Activated T-cell treated with anti-CD3 and anti-CD28 coated beads, Interleukin-2, amount 50 U/mL, for 24 hours (primary cell): ENCODE measurements at places on chromosomes 3 and 15.

DNA sequence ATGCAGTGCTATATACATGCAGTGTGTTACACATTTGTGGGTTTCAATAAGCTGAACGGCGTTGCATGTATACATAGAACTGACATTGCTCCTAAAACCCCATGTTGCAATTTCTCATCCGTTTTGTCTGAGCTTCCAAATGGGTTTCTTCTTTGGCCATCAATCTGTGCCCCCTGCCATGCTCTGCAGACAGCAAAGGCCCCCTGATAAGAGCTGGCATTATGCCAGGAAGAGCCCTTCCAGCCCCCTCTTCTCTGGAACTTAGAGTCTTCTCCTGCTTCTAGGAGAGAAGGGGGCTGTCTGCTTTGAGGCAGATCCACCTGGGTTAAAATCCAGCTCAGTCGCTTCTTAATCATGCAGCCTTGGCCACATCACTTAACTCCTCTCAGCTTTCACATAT lies 254.0 kb downstream of the SLCO3A1 start:
- DNase-seq: no peak

GRCh38 chr3:120263792-120264191 lies 21.2 kb downstream of the GPR156 start:
- DNase-seq: no peak

GRCh38 chr3:119401503-119402440 lies 61.6 kb downstream of the TMEM39A start:
- no peak for DNase-seq

GRCh38 chr15:67006083-67007065 lies 59.0 kb upstream of the SMAD3 start:
- no peak for DNase-seq

- no peak for DNase-seq
Observed at GRCh38 chr3:194953291-194953690, 267.6 kb downstream of the FAM43A start.

DNA sequence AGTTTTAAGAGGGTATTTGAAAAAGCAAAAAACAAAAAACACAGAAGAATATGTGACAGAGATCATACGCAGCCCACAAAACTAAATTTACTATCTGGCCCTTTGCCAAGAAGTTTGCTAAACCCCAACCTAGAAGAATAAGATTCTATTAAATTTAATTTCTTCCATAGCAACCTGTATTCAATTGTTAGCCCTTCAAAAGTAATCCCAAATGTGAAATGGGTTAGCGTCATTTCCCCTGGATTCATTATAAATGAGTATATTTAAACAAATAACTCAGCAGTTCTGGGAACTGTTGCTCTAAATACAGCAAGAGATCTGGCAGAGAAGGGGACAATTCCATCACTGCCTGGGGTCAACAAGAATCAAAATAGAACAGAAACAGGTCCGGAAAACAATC lies 56.8 kb downstream of the CERS3 start:
- DNase-seq: no peak

DNA sequence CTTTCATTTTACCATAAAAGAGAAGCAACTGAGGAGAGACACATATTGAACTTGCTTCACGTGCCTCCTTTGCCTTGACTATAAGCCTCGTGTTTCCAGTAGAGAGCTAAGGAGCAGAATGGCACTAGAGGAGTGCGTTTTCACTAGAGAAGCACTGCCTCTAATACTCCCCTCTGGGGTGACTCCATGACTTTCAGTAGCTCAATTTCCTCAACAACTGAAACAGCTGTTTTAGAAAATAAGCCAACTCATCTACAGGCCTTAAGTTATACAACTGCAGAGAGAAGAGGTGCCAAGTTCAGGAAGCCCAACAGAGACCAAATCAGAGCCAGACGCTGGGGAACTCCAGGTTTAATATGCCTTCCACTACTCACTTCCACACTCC lies 1.9 kb downstream of the UBP1 start:
- no peak for DNase-seq

DNA sequence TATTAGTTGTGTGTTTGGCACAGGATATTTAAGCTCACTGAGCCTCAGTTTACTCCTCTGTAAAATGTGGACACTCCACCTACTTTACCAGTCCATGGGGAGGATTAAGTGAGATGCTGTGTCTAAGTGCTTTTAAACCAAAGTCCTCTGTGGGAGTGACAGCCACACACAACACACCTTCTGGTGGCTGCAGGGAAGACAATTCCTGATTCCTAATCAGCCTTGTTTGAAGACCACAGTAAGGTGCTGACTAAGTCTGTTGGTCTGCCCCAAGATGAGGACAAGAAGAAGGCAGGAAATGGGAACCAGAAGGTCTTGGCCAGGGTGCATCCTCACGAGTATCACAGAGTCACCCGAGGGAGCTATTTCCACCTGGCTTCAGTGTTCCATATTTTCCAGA lies 52.3 kb downstream of the EPHB1 start:
- DNase-seq: no peak

DNA sequence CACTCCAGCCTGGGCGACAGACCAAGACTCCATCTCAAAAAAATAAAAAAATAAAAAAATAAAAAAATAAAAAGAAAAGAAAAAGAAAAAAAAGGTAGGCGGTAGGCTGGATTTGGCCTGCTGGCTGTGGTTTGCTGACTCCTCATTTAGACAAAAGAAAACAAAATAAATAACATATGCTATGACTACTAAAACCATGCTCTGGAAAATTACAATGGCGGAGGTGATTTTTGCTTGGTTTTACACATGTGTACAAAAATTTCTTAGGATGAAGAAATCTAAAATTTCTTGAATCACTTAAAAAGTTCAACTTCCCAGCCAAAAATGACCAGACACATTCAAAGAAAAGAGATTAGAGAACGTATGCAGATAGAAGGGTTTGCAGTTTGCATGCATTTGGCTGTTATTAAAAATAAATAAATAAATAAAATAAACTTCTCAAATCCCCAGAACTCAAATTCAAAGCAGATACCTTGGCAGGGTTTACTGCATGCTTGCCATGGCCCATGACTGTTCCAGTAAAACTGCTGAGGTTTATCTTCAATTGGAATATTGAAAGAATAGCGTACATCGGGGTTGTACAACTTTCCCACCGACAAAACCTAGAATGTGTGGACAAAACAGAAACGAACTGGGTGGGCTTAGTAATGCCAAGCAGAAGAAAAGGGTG lies 65.9 kb downstream of the ADAMTS9 start:
- no peak for DNase-seq

DNA sequence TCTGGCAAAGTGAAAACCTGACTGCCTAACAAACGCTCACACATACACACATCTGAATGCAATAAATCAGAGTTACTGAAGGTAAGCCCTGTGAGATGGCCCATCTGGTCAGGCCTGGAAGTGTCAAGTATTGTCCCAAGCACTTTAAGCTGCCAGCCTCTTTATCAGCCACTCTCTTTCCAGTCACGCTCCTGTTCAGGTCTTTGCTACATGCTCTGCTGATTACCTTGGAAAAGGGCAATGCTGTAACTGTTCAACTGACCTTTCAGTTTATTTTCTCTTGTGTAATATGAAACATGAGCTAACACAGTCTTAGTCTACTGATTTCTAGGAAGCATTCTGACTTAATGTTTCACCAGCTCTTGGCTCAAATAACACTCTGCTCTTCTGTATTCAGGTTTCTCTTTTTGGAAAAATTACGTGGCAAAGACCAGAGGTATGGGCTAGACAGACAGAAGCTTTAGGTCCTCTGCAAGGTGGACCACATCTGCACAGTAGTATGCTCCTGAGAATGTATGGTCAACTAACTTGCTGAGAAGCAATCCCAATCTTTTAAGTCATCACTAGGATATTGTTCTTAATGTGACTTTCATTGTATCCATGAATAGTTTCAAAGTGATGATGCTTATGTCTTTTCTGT lies 44.5 kb downstream of the GBE1 start:
- no peak for DNase-seq

DNA sequence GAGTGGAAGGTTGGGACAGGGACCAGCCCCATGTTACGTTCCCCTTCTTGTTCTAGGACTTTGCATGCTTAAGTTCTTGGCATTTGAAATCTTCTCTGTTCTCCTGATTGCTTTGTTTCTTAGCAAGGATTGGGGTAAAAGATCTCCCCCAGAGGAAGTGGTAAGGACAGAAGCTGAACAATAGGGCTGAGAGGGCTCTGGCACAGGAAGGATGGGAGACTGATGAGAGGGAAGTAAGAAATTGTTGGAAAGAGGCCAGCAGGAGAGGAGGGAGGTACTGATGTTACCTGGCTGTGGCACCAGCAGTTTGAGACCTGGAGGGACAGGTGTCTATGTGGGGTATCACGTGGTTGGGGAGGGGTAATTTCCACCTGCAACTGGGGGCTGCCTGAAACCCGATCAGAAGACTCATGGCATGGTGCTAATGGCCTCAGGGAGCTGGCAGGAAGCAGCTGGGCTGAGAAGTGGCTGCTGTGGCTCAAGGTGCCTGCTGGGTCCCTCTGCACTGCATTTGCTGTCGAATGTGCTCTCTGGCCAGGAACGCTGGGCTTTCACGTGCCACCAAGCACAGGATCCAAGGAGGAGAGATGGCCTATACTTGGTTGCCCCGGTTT lies 108.4 kb downstream of the LSM3 start:
- DNase-seq: no peak

GRCh38 chr3:138694287-138695007 lies 85.9 kb downstream of the FAIM start:
- no peak for DNase-seq

DNA sequence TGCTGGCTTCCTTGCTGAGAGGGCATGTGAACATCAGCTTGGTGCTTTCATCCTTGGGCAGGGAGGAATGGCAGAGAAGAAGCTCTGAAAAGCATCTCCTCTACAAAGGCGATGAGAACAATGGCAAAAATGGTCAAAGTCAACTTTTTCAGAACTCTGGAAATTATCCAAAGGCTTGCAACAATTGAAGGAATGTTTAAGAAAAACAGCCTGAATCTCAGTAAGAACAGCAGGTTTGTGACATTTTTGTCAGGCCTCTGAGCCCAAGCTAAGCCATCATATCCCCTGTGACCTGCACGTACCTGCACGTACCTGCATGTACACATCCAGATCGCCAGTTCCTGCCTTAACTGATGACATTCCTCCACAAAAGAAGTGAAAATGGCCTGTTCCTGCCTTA lies 51.8 kb downstream of the ONECUT1 start:
- no peak for DNase-seq

GRCh38 chr15:23039917-23040281 lies 530 bp upstream of the TUBGCP5 start:
- DNase-seq: no peak

GRCh38 chr3:12513694-12514446 lies 29.6 kb downstream of the TSEN2 start:
- DNase-seq: no peak

GRCh38 chr3:6781092-6781491 lies 79.8 kb upstream of the GRM7 start:
- DNase-seq: no peak

GRCh38 chr15:36218322-36218721 lies 361.1 kb upstream of the CDIN1 start:
- no peak for DNase-seq

DNA sequence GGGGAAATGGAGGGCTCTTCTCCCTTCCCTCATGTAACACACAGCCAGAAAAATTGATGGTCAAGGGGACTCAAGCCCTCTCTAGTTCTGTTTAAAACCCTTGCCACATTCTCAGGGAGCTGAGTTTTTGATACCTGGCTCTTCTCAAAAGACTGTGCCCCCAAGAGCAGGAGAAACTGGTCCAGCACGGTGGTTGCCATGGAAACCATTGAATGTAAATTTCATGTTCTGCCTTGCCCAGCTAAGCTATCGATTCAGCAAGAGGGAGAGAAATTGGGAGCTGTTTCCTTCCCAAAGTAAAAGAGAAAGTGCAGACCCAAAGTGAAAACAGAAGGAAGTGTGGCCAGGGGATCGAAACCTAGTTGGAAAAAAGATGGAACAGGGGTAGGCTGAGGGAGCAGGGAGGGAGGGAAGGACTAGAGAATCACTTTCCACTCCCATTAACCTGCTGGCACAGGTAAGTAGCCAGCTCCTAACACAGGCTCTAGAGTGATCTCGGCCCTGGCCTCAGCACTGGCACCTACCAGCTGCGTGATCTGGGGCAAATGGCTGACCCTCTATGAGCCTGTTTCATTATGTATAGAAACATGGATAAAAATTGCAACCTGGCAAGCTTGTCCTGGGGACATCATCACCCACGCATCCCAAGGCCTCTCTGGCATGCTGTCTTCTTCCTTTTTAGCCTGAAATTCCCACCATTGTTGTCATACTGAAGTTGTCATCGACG lies 140.9 kb downstream of the TPRA1 start:
- peak; percentile 12 for DNase-seq

DNA sequence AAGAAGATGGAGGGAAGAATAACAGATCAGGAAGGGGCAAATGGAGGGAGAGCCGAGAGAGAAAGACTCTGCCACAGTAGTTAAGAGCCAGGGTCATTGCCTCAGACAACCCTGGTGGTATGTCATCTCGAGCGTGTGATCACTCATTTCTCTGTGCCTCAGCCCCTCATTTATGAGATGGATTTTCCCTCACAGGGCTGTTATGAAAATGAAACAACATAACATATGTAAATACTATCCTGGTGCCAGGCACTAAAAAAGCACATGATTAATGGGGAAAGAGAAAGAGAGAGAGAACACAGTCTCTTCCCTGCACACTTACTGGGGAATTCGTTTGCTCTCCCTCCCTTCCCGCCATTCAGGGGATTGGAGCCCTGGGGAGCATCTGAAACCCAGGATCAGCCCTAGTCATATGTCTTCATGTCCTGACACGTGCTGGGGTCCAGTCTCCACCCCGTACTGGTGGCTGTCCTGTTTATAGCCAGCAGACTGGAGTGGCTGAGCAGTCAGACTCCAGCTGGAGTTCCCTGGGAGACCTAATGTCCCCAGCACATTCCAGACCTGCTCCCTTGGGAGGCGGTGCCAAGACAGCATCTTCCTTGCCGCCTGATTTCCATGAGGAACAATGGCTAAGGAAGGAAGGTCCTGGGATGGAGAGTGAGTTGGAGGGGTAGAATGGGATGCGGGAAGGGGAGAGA lies 14.7 kb upstream of the AMOTL2 start:
- no peak for DNase-seq

DNA sequence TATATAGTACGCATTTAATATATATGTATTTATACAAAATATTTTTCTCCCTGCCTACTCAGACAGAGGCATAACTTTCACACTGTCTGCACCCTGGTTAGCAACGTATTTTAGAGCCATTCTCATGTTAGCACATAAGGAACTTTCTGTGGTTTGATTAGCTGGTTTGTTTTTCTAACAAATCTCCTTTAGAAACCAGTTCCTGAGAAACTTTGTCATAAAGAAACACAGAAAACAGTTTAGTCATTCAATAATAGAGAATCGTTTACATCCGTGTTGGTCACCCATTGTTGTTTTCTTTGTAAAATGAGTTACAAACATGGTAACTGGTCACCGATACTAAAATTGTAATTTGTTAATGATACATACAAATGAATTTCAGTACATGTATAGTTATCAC lies 5.9 kb upstream of the NGRN start:
- no peak for DNase-seq

- DNase-seq: no peak
Observed at GRCh38 chr15:93289941-93290617, 201.1 kb upstream of the RGMA start.

GRCh38 chr3:110901536-110901935 lies 170.1 kb upstream of the NECTIN3 start:
- DNase-seq: no peak
